ENCODE measurements at places on chromosomes 6 and 20.

- DNase-seq: no peak
Observed at GRCh38 chr20:18007534-18008292, 38.9 kb downstream of the MGME1 start.

DNA sequence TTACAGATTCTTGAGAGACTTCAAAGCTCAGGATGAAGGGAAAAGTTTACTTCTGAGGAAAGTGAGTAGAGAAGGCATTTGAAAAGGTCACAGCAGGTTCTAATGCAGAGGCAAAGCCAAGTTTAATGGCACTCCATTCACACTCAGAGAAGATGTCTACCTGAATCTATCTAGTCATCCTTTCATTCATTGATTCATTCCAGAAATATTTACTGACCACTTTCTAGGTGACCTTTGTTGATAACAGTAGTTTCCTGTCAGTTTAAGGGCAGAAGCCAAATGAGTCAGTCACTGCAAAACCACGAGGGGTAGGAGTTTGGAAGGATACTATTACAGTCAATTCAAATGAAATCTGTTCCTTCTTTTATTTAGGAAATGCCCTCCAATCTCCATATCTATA is 30.8 kb downstream of the FBXO5 start:
- DNase-seq: no peak

- no peak for DNase-seq
Observed at GRCh38 chr6:34225551-34225950, 11.1 kb upstream of the HMGA1 start.

DNA sequence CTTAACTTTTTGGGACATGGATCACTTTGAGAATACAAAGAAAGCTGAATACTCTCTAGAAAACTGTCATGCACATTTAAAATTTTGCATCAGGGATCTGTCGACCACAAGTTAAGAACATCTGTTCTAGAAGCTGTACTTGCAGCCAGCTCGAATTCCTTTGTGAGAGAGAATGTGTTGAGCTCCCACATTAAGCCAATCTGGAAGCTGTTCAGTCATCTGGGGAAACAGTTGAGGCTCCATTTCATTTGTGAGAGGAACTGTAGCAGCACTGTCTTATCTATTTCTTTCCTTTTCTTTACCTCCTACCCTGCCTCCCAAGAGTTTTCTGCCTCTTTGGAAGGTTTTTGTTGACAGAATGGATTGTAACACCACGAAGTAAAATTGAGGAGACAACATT is 50.8 kb downstream of the KAT14 start:
- no peak for DNase-seq

All from activated CD8-positive, alpha-beta memory T cell treated with anti-CD3 and anti-CD28 coated beads, Interleukin-2, amount 50 U/mL, for 4 hours (primary cell).